ENCODE measurements at places on chromosomes 4 and X. TPM values are rescaled to one million over a fixed set of nuclear protein-coding genes. Genes with fewer than 3 reads are reported as not detected.

FRMD7 gene
- total RNA-seq: not detected

FAM47E gene
- under 0.01 TPM for total RNA-seq

GUCY1A1 gene
- 0.11 TPM for total RNA-seq

XAGE1A gene
- total RNA-seq: not detected

GAB1 gene
- 12.5 TPM for total RNA-seq

MAGEA8 gene
- total RNA-seq: not detected

MED12 gene
- 15.6 TPM for total RNA-seq

FHDC1 gene
- total RNA-seq: 0.25 TPM

PDE5A gene
- 106 TPM for total RNA-seq

TTC29 gene
- 0.66 TPM for total RNA-seq

RHOH gene
- total RNA-seq: not detected

GLRA3 gene
- under 0.01 TPM for total RNA-seq

PNMA6A gene
- total RNA-seq: 3.5 TPM

ZFP42 gene
- not detected for total RNA-seq

INTU gene
- 8.1 TPM for total RNA-seq

BEX1 gene
- total RNA-seq: 4.4 TPM

TLR1 gene
- 2.5 TPM for total RNA-seq

ARMCX4 gene
- 9.5 TPM for total RNA-seq

MFAP3L gene
- 2.6 TPM for total RNA-seq

PLXNB3 gene
- total RNA-seq: 5.5 TPM

SPIN2A gene
- total RNA-seq: 0.37 TPM

EXOC1L gene
- not detected for total RNA-seq

GLRB gene
- total RNA-seq: 18.9 TPM

SPATA18 gene
- total RNA-seq: 4.4 TPM

PRRG3 gene
- total RNA-seq: 1.2 TPM

PNMA6F gene
- total RNA-seq: not detected

LRIT3 gene
- 0.11 TPM for total RNA-seq

SCD5 gene
- 3.7 TPM for total RNA-seq

SMIM10 gene
- 5.9 TPM for total RNA-seq

NSUN7 gene
- total RNA-seq: 1.1 TPM

FAM53A gene
- total RNA-seq: 3.1 TPM

GLOD5 gene
- not detected for total RNA-seq

ADAMTS3 gene
- total RNA-seq: 3.6 TPM

FANCB gene
- total RNA-seq: 15.2 TPM

AREG gene
- 0.11 TPM for total RNA-seq

KANTR gene
- total RNA-seq: 10.1 TPM

RAB41 gene
- total RNA-seq: not detected

GDI1 gene
- total RNA-seq: 115 TPM

Data from uterine smooth muscle cell (primary cell).